NCI-H1092 (cell line): ENCODE measurements at places on chromosomes 1 and 21.

DNA sequence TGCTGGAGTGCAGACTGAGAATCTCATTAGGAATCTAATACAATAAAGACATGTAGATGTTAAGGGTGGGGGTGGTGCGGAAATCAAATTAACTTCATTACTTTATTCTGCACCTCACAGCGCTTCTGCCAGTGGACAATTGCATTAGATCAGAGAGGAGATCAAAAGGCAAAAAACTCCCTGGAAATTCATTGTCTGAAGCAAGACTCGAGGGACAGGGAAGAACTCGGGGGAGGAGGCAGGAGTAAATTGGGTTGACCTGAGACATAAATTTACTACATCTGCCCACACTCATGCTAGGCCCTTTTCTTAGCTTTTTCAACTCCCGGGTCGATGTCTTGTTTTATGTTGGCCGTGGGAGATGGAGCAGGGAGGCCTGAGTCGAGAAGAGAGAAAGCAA lies 315.4 kb downstream of the SPATA17 start:
- no peak for DNase-seq

DNA sequence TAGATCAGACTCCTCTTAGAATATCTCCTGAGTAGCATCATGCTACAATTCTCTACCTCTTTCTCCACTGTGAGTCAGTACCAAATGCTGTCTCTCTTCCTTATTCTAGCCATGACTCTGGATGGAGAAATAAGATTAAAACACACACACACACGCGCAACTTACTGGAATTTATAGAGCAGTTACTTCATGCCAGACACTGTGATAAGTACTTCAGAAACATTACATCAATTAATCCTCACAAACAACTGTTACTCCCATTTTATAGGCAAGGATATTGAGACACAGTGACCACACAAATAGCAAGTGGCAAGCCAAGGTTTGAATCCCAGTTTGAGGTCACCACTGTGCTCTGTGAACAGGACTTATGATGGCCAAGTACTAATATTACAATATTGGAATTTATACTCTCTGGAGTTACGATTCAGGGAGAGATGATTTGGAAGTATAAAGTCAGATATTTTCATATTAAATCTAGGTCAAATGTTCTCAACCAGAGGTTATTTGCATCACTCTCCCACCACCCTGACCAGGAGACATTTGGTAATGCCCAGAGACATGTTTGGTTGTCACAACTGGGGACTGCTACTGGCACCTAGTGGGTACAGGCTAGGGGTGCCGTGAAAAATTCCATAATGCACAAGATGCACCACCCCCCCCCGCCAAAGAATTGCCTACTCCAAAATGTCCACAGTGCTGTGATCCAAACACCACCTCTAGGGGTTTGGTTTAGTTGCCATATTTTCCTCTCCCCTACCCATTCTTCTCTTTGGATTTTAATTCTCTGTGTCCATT lies 221.6 kb downstream of the LTN1 start:
- DNase-seq = no peak

DNA sequence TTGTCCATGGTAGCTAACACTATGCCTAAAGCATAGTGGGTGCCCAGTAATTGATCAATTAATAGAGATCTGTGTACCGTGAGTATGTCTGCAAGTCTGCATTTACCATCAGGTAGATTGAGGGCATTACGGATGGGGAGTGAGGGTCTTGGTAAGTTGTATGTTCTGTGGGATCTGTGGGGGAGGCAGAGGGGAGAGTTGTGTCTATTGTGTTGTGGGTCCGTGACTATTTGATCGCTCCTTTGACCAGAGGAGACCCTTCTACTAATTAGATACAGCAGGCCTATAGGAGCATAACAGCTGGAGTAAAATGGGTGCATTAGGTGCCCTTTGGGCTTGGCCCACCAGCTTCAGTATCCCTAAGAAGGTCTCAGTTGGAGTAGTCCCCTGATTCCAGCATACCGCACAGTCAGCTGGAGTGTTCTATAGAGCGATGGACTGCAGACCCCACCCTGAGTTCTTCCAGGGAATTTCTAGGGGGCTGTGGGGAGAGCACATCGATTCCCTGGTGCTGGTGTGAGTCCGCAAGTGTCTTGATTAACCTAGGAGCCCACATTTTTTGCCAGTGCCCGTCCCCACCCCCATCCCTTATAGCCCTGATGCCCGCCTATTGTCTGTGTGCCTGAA lies 55.9 kb downstream of the RHBG start:
- no peak for DNase-seq

DNA sequence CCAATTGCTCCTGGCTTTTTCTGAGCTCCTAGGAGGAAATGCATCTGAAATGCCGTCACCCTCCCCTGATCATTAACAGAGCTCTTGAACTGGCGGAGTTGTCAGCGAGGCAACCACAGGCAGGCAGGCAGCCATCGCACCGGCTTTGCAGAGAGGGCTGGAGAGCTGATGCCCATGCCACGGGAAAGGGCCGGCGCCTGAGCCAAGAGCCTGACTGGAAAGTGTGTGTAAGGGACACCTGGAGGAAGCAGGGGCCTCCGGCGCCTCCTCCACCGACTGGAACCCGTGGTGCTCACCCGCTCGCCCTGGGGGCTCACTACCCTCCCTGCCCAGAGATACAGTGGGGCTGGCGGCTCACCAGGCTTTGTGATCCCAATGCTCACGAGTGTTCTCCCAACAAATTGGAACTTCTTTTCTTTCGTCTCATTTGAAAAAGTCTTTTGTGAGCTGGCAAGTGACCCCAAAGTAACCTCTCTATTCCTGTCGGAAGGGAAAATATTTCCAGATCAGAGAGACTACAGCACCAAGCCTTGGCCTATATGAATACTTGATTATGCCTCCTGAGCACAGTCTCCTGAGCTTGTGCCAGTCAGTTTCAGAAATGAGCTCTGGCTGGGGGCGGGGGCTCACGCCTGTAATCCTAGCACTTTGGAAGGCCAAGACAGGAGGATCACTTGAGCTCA lies 97.7 kb upstream of the SLC25A33 start:
- peak; percentile 6 for DNase-seq

DNA sequence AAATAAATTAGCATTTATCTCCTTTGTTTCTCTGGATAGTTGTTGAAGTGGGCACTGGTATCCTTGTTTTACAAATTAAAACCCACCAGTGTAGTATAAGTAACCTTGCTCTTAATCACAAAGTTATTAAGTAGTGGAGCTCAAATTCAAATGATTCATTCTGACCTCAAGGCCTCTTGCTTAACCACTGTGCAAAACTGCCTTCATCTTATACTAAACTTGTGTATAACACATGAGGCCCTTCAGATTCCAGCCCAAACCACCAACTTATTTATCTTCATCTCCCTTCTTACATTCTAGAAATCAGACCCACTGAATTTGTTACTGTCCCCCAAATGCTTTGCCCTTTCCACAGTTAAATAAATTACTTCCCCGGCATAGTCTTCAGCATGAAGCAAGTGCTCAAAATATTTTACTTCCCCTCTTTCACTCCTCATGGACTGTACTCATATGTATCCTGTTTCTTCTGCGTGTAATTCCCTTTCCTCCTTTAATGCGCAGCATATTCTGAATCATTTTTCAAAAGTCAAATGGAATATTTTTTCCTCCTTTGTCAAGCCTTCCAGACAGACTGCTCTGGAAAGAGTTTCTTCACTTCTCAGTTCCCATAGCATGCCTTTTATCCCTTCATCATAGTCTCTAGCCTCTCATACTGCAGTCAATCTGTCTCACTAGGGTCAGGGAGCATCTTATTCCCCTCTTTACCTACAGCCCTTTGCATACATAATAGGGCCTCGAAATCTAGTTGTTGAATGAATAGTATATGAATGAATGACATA lies 19.0 kb upstream of the DNASE2B start:
- DNase-seq = no peak

GRCh38 chr21:17250778-17251241 lies 262.0 kb upstream of the CXADR start:
- peak; percentile 32 for DNase-seq

- no peak for DNase-seq
Measured at GRCh38 chr1:155219592-155220031, 11.1 kb downstream of the MTX1 start.
